ENCODE measurements at places on chromosomes 4 and X.
A peak's percentile ranks its signal among the peaks of the same experiment; 100 is the strongest.

DNA sequence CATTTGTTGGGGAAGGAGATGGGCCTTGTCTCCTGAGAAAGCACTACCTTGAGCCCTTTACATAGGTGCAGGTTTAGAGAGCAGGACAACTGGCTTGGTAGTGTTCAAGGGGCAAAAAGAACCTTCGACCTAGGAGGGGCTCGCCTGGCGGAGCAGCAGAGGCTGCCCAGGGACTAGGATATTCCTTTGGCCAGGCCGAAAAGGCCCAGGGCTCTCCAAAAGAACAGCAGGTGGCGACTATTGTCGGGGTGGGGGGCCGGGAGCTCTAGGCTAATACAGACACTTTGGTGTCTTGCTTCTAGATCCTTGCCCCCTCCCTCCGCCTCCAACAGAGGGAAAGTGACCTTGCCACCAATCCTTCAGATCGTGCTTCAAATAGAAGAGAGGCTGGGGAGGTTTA lies 7.1 kb upstream of the POU3F4 start:
- no peak for DNase-seq

- DNase-seq = no peak
Observed at GRCh38 chrX:38616904-38617303, 55.6 kb downstream of the TSPAN7 start.

DNA sequence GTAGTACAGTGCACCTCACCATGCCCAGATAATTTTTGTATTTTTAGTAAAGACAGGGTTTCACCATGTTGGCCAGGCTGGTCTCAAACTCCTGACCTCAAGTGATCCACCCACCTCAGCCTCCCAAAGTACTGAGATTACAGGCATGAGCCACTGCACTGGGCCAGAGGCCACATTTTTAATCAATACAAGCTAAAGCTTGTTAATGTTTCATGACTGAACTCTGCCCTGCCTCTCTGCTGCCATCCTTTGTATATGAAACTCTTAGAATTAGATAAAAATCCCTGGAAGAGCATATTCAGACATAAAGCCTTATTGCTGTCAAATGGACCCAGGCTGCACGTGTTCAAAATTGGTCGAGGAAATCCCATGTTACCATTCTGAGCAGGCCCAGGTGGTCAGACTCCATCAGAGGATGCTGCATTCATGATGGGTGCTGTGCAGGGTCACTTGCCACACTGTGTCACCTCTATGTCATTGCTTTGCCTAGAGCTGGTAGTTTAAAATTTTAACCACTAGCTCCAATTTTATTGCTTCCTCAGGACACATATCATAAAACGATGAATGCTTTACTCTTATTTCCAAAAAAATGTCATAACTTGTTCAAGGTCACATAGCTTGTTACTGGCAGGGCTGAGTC lies 45.2 kb downstream of the LNX1 start:
- no peak for DNase-seq

DNA sequence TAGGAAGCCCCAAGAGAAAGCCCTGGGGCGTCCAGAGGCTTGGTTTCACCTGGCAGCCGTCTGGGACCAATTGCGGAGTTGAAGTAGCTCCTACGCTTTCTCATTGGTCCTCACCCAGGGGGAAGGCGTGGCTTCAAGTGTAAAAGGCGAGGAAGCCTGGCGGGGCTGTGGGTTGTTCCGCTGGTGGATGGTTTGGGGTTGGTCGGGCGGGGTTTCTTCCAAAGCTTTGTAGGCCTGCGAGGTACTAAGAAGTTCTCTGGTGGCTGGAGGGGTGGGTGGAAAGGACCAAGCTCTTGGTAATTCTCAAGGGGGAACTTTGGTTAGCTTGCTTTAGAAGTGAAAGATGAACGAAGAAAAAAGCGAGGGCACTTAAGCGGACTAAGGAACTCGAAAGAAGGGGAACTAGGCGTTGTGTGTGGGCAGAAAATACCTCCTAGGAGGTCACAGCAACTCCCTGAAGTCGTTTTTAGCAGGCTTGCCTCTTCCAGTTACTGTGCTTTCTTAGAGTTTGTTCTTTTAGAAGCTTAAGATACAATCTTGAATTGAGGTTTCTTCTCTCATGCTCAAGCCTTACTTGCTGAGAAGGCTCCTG lies 36.6 kb downstream of the CCNG2 start:
- DNase-seq = peak; percentile 78

- DNase-seq = no peak
Observed at GRCh38 chr4:110108422-110108821, 90.0 kb downstream of the ELOVL6 start.

Data from GM12892 (cell line).